Activated CD4-positive, alpha-beta T cell treated with anti-CD3 and anti-CD28 coated beads for 4 hours (primary cell): ENCODE measurements at places on chromosomes 7 and 10.

- no peak for DNase-seq
These were observed 83.9 kb upstream of the FGFR2 start for GRCh38 chr10:121681997-121682687.

DNA sequence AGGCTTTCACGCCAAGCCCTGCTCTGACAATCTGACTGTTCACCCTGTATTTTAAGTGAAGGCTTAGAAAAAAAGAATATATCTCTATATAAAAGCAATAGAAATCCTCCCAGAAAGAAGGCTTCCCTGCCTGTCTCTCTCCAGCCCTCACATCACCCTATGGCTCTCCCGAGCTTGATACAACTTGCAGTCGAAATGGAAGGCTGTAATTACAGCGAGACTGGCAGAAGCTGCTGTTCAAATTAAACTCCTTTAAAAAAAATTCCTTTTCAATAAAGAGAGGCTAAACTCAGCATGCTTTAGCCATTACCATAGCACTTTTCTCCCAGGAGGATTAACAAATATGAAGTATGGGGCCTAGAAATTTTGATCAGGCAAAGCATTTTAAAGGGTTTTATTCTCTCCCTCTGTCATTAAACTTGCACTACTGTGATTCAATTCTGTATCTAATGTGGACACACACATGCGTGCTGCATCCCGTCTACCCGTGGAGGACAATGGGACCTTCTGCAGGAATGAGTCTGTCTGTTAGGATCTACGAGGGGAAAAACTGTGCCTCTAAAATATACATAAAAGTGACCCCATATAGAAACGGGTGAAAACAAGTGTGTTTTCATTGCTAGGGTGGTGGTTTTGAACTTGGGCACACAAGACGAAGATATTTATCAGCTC is 223.8 kb downstream of the USP6NL start:
- no peak for DNase-seq

GRCh38 chr7:44867073-44867995 is 18.0 kb downstream of the PURB start:
- DNase-seq, result no peak

DNA sequence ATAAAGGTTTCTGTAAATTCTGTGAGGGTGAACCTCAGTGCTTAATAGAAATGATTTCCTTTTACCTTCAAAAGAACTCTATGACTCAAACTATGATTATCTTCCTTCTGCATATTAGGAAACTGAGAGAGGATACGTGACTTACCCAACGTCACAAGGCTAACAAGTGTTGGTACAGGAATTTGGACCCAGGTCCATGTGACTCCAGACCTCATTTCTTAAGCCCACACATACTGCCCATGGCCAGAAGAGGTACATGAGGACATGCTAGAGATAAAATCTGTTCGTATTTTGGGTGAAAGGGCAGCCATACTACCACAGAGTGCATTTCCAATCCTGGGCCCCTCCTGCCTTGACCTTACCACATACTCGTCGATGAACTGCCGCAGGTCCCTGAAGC is 61.5 kb upstream of the TM9SF3 start:
- no peak for DNase-seq

- no peak for DNase-seq
These were observed 117.6 kb downstream of the NRP1 start for GRCh38 chr10:33216661-33217427.

GRCh38 chr10:9010093-9010492 is 955.6 kb downstream of the GATA3 start:
- DNase-seq, result peak; percentile 20

- DNase-seq, result peak; percentile 49
These were observed 4.6 kb downstream of the ARPC1B start for GRCh38 chr7:99379043-99379577.
